Smooth muscle cell of the pulmonary artery (primary cell): ENCODE measurements at places on chromosomes 7 and 10. TPM values are rescaled to one million over a fixed set of nuclear protein-coding genes. Genes with fewer than 3 reads are reported as not detected.

The SLC18A3 gene
- not detected in 2 replicates for total RNA-seq

The GNAI1 gene
- 25.0 and 52.2 TPM in 2 replicates for total RNA-seq

The TFR2 gene
- 1.9 and 2.2 TPM in 2 replicates for total RNA-seq

The SSC4D gene
- total RNA-seq: 0.40 and 0.65 TPM in 2 replicates

The CADPS2 gene
- total RNA-seq: 14.4 and 18.3 TPM in 2 replicates

The CUZD1 gene
- 0.30 and 0.52 TPM in 2 replicates for total RNA-seq

The DYNC1I1 gene
- 1.0 and 1.5 TPM in 2 replicates for total RNA-seq

The PIK3AP1 gene
- 0.13 TPM in 1 of 2 replicates, not detected in the other for total RNA-seq

The NME8 gene
- not detected in 2 replicates for total RNA-seq

The ATRNL1 gene
- total RNA-seq: 2.3 and 5.1 TPM in 2 replicates

The CC2D2B gene
- 0.07 and 0.17 TPM in 2 replicates for total RNA-seq

The PPP1R17 gene
- total RNA-seq: not detected in 2 replicates

The TMEM176B gene
- total RNA-seq: not detected in 2 replicates

The SPDYE1 gene
- not detected in 2 replicates for total RNA-seq

The IDI2 gene
- total RNA-seq: not detected in 2 replicates

The ERVW-1 gene
- not detected in 2 replicates for total RNA-seq

The ZCCHC24 gene
- total RNA-seq: 27.8 and 33.8 TPM in 2 replicates

The GPR22 gene
- total RNA-seq: not detected in 2 replicates

The AEBP1 gene
- total RNA-seq: 241 and 333 TPM in 2 replicates
